ENCODE measurements at places on chromosomes 7 and 10. TPM values are rescaled to one million over a fixed set of nuclear protein-coding genes. Genes with fewer than 3 reads are reported as not detected.

DNA sequence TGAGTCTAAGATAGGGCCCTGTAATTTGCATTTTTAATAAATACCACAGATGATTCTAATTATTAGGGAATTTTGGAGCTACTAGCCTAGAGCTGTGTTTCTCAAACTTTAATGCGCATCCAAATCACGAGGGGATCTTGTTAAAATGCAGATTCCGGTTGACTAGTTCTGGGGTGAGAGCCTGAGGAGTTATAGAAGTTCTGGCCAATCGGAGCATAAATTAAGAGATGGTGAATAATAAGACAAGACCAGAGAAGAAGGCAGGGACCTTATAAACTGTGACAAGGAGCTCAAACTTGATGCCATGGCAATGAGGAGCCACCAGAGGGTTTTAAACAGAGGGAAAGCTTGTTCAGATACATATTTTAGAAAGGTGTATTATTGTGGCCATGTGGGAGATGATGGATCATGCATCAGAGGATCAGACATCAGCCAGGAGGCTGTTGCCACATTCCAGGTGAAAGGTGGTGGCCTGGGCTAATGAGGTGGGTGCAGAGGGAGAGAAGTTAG lies 29.7 kb upstream of the TLX1 start:
- DNase-seq: no peak

DNA sequence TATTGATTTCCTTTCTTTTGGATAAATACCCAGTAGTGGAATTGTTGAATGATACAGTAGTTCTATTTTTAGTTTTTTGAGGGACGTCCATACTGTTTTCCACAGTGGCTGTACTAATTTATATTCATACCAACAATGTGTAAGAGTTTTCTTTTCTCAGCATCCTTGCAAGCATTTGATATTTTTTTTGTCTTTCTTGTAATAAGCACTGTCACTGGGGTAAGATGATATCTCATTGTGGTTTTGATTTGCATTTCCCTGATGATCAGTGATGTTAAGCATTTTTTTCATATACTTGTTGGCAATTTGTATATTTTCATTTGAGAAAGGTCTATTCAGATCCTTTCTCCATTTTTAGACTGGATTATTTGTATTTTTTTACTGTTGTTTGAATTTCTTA lies 308.7 kb downstream of the PTEN start:
- DNase-seq: no peak

GRCh38 chr7:156979711-156980110 lies 30.2 kb downstream of the NOM1 start:
- no peak for DNase-seq

DYNC1I1 gene
- polyA plus RNA-seq: 0.11 TPM

DNAH11 gene
- polyA plus RNA-seq: 0.87 TPM
